ENCODE measurements at places on chromosomes 1 and 21.

- no peak for DNase-seq
Observed at GRCh38 chr1:174938281-174939007, 61.3 kb upstream of the CACYBP start.

GRCh38 chr1:226349801-226350518 lies 41.0 kb upstream of the LIN9 start:
- no peak for DNase-seq

- DNase-seq = no peak
Observed at GRCh38 chr1:180157108-180157507, 2.4 kb downstream of the QSOX1 start.

DNA sequence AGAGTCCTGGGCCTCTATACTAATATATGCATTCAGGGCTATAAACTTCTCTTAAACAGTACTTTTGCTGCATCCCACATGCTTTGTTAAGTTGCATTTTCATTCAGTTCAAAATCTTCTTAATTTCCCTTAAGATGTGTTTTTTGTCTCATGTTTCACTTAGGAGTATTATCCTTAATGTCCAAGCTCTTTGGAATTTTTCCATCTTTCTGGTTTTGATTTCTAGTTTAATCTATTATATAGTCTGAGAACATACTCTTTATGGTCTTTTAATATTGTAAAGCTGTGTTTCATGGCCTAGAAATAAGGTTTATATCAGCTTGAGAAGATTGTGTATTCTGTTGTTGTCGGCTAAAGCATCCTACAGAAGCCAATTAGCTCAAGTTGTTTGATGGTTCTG lies 1041.8 kb downstream of the PLA2G4A start:
- no peak for DNase-seq

DNA sequence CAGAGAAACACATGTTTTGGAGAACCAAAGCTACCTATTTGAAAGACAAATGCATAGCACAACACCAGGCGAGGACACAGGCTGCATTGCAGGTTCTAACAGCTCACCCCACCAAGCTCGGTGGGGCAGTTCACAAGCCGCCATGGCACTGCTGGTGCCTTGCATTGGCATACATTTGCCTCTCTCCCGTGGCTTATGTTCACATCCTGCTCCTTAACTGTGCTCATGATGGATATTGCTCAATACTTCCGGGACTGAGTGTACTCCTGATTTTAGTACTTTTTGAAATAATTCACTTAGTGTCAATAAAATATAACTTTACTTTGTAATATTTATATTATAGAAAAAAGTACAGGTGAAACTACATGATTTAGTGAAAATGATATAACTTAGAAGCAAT lies 1187.4 kb upstream of the NCAM2 start:
- DNase-seq = no peak

GRCh38 chr1:229106526-229107125 lies 164.3 kb upstream of the RAB4A start:
- no peak for DNase-seq

DNA sequence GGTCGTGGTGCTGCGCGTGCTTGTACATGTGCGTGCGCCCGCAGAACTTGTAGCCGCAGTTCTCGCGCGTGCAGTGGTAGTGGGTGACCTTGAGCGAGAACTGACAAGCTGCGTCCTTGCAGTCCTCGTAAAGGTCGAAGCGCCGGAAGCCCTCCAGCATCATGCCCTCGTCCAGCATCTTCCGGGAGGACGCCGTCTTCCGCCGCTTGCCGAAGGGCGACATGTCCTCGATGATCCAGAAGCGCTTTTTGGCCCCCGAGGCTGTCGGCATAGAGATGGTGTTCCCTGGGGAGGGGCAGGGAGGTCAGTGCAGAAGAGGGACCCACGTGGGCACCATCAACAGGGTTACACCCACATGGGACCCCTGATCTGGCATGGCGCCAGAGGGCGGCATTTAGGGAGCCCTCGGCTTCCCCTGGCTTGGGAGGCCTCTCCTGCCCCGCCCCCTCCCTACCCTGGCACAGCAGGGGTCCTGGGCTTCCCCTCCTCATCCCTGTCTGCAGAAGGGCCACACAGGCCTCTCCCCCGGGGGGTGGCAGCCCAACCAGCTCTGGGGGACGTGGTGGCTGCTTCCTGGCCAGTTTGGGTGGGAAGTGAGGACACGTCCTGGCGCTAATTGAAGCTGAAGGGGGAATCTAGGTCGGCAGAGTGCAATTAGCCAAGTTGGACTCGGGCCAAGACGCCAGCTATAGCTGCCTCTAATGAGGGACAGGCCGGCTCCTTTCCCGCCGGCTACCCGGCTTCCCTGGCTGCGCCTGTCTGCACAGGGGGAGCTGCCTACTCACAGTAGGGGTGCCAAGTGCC lies 156.5 kb downstream of the CASZ1 start:
- no peak for DNase-seq

DNA sequence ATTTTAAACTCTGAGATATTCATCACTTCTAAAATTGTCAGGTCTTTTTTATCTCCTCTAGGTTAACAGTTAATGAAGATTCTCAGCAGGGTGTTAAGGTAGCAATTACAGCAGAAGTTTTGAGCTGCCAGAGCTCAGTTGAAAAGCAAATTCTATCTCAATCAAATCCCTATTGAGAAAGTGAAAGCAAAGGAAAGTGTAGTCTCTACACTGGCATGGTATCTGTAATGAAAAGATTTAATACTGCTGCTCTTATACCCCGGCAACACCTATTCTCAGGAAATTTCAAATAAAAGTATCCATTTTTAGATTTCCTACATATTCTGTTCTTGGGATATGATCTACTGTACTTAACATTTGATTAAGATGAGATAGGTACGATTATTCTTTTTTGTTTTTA lies 913.5 kb downstream of the MRPL39 start:
- no peak for DNase-seq

DNA sequence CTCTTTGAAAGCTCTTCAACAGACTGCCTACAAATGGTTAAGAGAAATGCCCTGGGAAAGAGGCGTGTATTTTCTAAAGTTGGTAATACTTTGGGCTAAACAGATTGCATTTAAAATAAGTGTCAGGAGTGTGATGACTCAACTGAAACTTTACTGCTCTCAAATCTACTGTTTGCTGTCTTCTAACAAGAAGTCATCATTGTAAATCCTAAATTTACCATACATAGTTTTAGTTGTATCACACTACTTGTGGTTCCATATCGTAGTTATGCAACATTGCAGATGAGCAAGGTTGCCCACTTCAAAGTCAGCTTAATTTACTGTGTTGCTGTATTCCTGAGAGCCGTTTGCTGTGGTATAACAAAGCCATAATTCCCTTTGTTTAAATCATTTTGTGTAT lies 59.6 kb downstream of the RGS21 start:
- no peak for DNase-seq

DNA sequence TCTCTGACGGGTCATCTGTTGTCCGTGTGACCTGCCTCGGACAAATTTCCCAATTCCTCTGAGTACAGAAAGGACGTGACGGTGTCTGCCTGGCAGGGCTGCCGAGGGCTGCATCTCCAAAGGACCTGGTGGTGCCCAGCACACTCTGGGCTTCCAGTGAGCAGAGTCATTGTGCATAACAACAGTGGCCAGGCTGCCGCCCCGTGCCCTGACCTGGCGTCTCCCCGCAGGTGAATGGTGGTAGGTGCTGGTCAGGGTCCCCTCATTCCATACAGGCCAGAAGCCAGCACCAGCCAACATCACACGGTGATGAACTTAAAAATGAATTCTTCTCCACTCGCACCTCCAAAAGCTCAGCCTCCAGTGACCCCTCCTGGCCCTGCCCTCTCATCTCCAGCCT lies 28.2 kb downstream of the PRDM16 start:
- no peak for DNase-seq

- no peak for DNase-seq
Observed at GRCh38 chr1:175116903-175117302, 49.3 kb downstream of the TNN start.

GRCh38 chr1:209620487-209620884 lies 31.7 kb downstream of the LAMB3 start:
- DNase-seq = no peak

DNA sequence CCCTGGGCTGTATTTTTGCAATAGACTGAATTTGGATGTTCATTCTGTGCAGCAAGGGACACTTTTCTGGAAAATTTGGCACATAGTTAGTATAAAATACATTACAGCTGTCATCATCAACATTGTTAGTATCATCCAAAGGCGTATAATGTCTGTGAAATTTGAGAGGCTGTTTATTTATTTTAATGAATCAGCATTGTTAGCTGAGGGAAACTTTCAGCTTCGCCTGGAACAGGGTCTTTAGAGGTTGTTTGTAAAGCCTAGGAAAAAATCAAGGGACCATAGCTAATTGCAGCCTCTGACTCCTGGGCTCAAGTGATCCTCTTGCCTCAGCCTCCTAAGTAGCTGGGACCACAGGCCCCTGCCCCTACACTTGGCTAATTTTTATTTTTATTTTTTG lies 106.8 kb upstream of the USP24 start:
- no peak for DNase-seq

DNA sequence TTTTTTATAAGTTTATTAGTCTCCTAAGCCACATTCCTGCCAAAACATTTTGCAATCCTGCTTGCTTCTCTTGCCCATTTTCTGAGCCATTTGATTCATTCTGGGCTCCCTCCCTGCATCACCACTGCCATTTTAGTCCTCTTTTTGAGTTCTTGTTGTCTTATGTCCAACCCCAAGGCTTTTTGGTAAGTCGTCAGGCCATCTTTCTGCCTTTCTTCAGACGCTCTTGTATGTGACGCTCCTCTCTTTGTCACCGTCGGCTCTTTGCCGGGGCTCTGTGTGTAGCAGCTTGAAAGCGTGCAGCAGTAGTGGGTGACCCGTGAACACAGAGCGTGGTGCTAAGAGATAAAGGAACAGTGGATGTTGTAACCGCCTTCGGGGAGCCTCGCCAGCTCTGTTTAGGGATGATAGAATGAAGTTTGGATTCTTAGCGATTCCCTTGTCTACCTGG lies 14.6 kb downstream of the HUNK start:
- no peak for DNase-seq

- DNase-seq = no peak
Observed at GRCh38 chr1:64472805-64473204, 2.9 kb downstream of the CACHD1 start.

GRCh38 chr1:175861626-175862367 lies 118.4 kb upstream of the TNR start:
- no peak for DNase-seq

DNA sequence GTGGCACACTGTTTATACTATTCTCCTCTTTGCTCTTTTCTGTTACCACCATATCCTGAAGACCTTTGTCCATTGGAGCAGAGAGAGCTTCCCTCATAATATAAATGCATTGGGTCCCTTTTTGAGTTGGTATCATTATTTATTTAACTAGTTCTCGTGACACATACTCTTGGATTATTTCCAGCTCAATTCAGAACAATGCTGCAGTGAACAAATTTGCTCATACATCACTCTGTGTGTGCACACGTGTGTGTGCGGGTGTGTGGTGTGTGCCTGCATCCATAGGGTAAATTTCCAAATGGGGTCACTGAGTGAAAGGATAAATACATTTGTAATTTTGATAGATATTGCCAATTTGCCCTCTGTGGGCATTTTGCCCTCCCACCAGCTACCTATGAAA lies 5.8 kb downstream of the PLA2G2A start:
- no peak for DNase-seq

GRCh38 chr1:92480813-92481598 lies 5.7 kb downstream of the GFI1 start:
- no peak for DNase-seq
